ENCODE measurements at places on chromosomes 13 and 19.

- no peak for DNase-seq
Observed at GRCh38 chr13:58963321-58963720, 1200.4 kb downstream of the DIAPH3 start.

DNA sequence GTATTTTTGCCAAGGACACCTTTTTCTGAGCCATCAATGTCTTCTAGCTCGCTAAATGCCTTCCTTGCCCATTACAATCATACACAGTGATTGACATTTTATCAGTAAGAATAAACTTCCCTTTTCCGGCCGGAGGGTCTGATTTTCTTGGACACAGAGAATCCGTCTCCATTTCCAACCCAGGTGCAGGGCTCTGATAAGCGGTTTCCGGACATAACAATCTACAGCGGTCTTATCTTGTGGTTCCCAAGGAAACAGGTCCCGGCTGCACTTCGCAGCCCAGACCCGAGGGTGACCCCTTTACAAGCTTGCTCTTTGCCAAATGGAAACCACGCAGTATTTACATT lies 5.1 kb upstream of the ZNF77 start:
- no peak for DNase-seq

DNA sequence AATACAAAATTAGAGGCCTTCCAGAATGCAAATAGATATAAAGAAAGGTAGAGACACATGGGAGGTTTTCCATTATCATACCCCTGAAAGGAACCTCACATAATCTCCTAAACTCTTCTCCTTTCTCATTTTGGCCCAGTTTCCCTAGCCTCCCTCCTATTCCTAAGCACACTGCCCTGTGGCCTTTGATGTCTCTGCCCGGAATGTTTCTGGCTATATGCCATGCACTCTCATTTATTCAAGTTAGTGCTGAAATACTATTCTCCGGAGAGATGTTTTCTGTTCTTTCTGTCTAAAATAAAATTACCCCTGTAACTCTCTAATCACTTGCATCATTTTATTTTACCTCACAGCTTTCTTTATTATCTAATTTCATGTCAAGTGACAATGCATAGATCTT lies 1287.7 kb downstream of the SLITRK5 start:
- DNase-seq: no peak

- DNase-seq: no peak
Observed at GRCh38 chr13:25473864-25474263, 102.1 kb downstream of the ATP8A2 start.

DNA sequence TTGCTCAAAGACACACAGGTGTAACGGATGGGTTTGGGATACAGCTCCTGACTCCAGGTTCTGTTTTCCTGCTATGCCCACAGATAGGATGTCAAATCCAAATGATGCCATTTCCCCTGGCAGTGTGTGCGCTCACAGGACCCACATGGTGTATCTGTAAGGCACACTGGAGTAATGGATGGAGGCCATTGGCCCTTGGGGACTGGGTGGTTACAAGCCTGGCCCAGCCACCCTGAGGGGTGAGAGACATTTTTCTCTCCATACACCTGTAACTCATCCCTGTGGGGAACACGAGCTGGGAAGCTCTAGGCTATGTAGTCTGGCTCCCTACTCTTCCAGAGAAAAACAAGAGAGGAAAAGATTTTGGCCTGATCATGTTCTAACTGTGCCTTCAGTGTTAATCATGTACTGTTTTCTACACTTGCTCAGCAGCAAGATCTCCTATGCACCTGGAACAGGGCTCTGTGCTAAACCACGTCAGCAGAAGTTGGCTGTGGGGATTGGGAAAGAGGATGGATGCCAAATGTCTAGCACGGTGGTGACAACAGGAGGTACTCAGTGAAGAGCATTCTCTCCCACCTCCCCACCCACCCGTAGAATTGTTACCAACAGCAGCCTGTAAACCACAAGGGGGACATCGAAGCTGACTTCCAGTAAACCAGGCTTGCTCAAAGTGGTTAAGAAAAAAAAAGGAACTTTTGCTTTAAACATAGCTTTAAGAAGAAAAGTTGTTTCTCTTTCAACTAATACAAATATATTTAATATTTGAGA lies 237.0 kb downstream of the LACC1 start:
- DNase-seq: no peak

- no peak for DNase-seq
Observed at GRCh38 chr13:31605076-31605860, 134.1 kb upstream of the RXFP2 start.

- no peak for DNase-seq
Observed at GRCh38 chr19:16125737-16126495, 14.2 kb downstream of the RAB8A start.

- no peak for DNase-seq
Observed at GRCh38 chr13:79534596-79534995, 53.6 kb downstream of the NDFIP2 start.

GRCh38 chr19:4272894-4273293 lies 6.2 kb upstream of the SHD start:
- no peak for DNase-seq

GRCh38 chr19:55092423-55093318 lies 17.0 kb downstream of the EPS8L1 start:
- no peak for DNase-seq

- no peak for DNase-seq
Observed at GRCh38 chr13:24613128-24613527, 67.1 kb upstream of the ATP12A start.

DNA sequence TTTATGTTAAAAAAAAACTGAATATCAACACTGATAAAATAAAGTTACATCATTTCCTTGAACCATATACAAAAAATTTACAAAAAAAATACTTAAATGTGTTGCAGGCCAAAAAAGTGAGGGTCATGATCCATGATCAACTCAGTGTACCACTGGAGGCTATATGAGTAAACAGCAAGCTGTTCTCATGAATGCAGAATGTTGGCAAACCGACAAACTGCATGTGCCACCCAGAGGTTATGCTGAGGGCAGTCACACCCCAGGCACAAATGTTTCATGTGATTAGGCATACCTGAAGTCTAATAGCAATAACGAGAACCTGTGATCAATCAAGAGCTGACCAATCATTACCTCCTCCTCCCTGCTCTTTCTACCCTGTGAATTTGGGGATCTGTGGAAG lies 91.9 kb downstream of the ZNF431 start:
- no peak for DNase-seq

DNA sequence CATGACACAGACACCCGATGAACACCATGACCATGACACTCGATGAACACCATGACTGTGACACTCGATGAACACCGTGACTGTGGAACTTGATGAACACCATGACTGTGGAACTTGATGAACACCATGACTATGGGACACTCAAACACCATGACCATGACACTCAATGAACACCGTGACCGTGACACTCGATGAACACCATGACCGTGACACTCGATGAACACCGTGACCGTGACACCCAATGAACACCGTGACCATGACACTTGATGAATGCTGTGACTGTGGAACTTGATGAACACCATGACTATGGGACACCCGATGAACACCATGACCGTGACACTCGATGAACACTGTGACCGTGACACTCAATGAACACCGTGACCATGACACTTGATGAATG lies 31.5 kb downstream of the ZFR2 start:
- no peak for DNase-seq

GRCh38 chr13:76778853-76779252 lies 107.4 kb downstream of the KCTD12 start:
- DNase-seq: no peak

- no peak for DNase-seq
Observed at GRCh38 chr19:33941133-33941532, 144.5 kb downstream of the KCTD15 start.

- DNase-seq: no peak
Observed at GRCh38 chr19:55855160-55855559, 18.8 kb downstream of the NLRP4 start.

GRCh38 chr13:100128373-100128772 lies 39.5 kb downstream of the PCCA start:
- no peak for DNase-seq

GRCh38 chr19:31254180-31254551 lies 95.1 kb downstream of the TSHZ3 start:
- no peak for DNase-seq

GRCh38 chr19:34512254-34512822 lies 30.8 kb downstream of the WTIP start:
- DNase-seq: no peak

GRCh38 chr13:73107481-73107880 lies 48.7 kb downstream of the KLF5 start:
- no peak for DNase-seq

GRCh38 chr19:6424195-6424938 lies at the start of gene KHSRP:
Gene KHSRP, minus strand, starts transcription at chr19:6424811. Its CDS starts 110 bp downstream, at chr19:6424701.
- DNase-seq: no peak

GRCh38 chr13:112165712-112166111 lies 98.8 kb downstream of the SOX1 start:
- DNase-seq: no peak

DNA sequence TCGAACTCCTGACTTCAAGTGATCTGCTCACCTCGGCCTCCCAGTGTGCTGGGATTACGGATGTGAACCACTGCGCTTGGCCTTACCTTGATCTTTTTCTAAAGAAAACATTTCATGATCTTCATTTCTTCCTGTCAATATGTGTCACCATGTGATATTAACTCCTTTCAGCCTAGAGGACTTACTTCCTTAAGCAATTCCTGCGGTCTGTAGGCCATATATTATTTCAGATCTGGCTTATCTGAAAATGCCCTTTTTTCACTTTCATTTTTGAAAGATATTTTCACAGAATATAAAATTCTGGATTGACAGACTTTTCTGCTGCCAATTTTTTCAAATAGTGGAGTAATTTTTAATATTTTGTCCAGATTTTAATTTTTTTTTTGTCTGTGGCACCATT lies 2.0 kb upstream of the GPR32 start:
- DNase-seq: no peak

DNA sequence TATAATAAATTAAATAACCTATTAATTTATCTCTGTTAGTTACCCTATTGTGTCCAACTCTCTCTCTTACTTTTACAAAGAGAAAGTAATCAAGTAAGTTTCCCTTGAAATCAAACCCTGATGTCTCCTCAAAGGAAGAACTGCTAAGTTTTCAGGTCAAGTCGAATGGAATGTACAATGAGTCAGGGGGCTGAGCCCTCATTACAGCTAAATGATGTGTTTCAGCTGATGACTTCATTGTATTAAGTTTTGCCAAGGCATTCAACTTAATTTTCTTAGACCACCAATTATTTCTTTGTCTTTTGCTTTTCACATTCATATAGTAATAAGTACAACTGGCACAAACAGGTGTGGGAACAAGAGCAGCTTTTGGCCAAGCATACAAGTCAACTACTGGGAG lies 54.7 kb upstream of the DCT start:
- no peak for DNase-seq

DNA sequence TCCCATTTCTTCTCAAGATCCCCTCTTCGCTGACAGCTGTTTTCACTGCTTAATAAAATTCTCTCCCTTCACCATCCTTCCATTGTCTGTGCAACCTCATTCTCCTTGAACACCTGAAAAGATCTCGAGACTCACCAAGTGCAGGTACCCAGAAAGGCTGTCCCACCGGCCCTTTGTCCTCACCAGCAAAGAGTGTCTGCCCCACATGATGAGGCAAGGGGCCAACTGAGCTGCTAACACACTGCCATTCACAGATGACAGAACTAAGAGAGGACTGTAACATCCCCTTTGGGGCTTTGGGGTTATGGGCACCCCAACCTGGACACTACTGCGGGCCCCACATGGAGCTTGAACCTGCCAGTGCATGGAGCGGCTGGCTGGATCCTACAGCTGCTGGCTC lies 771.4 kb upstream of the MIR17HG start:
- DNase-seq: no peak

GRCh38 chr19:46176116-46176860 lies 28.2 kb downstream of the IGFL2 start:
- DNase-seq: no peak

GRCh38 chr13:45315520-45316167 lies 25.3 kb downstream of the TPT1 start:
- DNase-seq: no peak

DNA sequence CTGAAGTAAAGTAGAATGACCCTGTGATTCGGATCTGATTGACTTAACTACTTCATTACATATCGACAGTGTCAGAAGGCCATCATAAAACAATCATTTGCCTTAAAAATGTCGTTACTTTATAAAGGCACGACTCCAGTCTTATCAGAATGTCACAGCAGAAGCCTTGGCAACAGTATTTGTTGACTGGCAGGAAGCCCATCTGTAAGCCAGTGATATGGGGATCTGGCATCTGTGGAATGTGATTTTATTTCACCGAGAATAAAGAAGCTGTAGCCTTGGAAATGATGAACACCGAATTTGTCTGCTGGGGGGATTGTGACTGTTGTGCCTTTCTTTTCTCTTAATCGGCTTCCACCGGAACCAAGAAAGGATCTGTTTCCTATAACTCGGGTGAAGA lies 362.5 kb downstream of the TDRD3 start:
- no peak for DNase-seq

DNA sequence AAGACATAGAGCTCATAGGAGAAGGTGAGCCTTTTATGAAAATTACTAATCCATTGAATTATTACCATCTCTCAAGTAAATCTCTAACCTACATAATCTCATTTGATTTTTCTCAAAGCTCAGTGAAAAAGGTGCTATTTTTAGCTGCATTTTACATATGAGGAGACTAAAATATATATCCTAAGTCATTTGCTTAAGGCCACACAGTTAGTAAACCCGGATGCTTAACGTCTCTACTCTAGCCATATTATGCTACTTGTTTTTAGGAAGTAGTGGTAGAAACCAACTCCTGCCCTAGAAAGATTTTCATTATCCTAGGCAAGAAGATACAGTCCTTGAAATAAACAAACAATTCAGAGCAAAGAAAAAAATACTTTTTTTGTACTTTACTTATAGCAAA lies 108.9 kb downstream of the RBM26 start:
- no peak for DNase-seq

DNA sequence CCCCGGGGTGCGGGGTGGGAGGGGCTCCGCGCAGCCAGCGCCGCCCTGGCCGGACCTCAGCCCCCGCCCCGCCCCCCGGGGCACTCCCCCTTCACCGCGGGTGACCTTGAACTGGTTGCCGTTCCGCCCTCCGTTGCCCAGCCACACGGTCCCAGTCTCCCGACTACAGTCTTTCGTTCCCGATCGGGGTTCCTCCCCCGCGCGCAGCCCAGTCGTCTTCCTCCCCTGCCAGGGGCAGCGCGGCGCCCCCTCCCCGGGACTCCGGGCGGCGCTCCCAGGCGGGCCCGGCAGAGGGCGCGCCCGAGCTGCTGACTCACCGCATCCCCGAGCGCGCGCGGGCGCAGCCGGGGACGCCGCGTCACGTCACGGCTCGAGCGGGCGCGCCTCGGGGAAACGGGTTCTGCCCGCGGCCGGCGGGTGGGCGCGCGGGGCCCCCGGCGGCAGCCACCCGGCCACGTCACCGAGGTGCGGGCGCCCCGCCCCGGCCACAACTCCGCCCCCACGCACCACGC lies 459 bp downstream of the MIDN start:
- DNase-seq: peak; percentile 85

GRCh38 chr13:23570099-23570920 lies at the start of gene TNFRSF19:
Gene TNFRSF19, plus strand, starts transcription at chr13:23570412. Its CDS starts 19,772 bp downstream, at chr13:23590184.
- DNase-seq: no peak

DNA sequence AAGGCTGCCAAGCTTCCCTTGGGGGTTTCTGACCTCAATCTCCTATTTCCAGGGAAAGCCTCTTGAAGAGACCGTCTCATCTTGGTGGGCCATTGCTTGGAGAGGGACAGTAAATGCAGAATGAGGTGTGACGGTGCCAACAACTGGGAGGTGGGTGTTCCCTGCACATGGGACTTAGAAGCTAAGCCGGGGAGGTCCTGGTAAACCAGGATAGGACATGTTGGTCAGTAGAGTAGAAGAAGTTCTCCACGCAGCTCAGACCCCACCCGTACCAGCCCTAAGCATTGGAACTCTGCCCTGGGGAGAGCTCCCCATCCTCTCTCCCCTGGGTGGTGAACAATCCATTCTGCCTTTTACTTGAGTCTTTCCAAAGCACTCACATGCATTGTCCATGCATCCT lies 92.0 kb downstream of the SOX1 start:
- DNase-seq: no peak
